ENCODE measurements at places on chromosomes 3 and 15.

DNA sequence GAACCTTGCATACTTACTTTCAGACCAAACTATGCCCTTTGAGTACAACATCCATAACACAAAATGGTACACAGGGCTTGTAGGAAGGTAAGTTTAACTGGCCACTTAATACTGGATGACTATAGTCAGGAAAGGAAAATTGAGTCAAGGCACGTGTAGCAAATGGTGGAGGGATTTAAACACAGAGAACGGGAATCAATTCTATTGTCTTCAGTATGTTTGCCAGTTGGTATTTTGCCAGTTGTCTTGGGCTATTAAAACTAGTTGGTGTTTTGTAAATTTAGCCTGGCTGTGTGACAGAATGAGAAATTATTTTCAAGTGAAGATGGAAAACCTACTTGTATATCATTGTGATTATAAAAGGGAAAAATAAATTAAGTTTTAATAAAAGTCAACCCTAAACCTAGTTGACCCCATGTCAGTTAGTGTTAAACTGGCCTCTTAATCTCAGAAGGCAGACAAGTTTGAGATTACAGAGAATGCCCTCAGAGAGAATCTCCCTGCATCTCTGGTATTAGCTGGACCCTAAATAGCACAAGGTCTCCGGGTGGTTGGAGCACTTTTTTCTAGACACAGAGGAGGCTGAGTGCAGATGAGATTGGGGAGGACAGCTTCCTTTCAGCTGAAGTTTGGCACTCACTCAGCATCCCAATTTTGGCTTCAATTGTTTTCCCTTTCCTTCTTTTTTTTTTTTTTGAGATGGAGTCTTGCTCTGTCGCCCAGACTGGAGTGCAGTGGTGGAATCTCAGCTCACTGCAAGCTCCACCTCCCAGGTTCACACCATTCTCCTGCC, 91.2 kb downstream of the MB21D2 start:
- no peak for DNase-seq

- DNase-seq: no peak
Measured at GRCh38 chr3:27699067-27699466, 23.1 kb downstream of the EOMES start.

DNA sequence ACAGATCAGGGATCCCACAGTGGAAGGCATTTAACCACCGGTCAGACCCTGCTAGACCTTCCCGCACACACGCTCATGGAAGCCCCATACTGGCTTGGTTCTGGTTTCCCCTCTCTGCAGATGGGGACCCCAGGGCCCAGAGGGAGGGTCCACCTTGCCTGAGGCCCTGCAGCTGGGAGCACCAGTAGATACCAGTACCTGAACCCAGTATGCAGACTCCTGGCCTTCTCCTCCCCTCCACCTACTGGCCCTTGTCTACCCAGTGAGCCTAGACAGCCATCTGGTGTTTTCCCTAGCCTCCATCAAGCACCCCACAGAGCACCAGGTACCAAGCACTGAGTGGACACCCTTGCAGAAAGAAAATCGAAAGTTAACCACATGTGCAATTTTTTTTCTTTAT, 65.1 kb downstream of the MEGF11 start:
- no peak for DNase-seq

DNA sequence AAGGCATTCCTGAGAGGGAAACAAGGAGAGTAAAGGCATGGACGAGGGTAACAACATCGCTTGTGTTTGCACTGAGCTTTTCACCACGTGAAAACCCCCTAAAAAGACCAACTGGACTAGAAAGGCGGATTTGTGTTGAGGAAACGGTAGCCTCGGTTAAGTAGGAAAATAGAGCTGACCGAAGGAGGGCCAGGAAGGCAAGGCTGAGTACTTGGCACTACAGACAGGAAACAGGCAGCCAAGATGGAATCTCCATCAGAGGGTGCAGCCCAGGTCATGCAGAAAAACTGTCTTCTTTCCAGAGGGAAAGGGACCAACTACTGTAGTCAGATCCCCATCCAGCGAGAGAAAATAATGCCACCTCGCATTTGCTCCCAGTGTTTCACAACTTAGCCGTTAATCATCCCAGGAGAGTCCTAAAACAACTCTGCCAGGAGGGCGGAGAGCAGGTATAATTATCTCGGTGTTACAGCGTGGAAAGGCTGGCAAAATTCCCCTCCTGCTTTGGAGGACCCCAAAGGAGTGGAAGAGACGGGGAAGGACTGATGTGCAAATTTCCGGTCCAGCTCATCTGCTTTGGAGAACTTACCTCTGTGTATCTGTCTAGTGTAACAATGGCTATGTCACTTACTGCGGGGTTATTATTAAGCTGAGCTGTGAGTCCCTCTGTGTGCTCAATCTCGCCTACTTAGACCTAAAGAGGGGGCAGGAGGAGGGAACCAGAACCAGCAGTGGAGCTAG, 77.2 kb downstream of the MYO1E start:
- DNase-seq: no peak

DNA sequence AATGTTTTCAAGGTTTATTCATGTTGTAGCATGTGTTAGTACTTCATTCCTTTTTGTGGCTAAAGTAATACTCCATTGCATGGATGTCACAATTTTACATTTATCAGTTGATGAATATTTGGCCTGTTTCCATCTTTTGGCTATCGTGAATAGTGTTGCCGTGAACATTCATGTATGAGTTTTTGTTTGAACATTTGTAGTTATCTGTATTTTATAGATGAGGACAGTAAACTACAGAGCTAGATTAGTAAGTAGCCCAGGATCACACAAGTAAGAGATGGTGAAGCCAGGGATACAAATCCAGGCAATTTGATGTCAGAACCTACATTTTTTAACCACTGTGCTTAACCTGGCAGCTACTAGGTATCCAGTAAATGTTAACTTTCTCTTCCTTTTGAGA, 63.2 kb downstream of the ASTE1 start:
- no peak for DNase-seq

DNA sequence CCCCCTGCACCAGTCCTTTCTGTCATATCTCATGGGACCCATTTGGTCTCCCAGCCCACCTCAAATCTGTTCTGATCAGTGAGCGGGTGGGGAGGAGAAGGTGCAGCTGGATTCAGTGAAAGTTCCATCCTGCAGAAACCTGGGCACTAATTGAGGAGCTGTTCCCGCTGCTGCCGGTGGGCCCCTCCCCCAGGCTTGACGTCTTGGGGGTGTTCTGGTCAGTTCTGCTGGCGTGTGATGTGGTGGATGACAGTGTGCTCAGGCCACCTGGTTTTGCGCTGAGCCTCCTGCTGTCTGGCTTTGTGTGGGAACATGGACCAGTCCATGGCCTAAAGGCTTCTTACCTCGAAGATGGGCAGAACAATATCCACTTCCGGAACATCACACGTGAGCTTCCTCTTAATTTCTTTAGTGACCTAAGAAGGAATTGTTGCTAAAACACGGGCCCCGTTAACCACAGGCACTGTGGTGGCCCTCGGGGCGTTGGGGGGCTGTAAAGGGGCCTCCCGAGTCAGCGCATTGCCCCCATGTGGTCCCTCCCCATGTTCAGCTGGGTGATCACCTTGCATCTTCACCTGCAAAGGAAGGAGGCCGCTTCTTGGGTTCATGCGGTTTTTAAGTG, 59.7 kb downstream of the RGMA start:
- DNase-seq: no peak

DNA sequence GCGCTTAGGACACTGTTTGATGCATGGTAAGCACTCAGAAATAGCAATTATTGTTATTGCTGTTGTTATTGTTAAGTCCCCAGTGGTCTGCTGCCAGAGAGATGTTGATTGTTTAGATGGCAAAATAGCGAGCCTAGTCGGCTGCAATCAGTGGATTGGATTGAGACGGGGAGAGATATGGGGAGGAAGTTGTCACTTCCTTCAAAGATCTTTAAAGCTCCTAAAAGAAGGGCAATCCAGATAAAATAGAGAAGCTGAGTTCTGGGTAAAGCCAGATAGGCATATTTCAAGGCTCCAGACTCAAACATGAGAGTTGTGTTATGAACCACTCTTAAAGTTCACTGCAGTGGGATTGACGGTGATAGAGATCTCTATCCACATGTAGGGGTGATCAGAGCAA, 64.5 kb downstream of the RYR3 start:
- DNase-seq: no peak

GRCh38 chr3:47251689-47252088, 30.9 kb downstream of the KIF9 start:
- DNase-seq: no peak

DNA sequence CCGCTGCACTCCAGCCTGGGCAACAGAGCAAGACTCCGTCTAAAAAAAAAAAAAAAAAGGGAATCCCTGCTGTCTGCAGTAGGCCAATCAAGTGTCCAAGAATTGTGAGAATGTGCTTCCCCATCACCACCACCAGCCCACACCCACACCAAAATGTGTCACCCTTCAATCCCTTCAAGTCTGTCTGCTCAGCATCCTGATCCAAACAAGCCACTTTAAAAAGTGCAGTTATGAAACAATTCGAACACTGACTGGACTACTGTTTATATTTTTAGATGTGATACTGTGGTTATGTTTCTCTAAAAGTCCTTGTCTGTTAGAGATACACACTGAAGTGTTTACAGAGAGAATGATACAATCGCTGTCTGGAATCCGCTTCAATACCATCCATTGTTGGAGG, 78.1 kb upstream of the CGNL1 start:
- no peak for DNase-seq

- DNase-seq: no peak
Measured at GRCh38 chr15:33400941-33401340, 90.2 kb downstream of the RYR3 start.

GRCh38 chr3:11220230-11220629, 52.0 kb upstream of the ATG7 start:
- no peak for DNase-seq

DNA sequence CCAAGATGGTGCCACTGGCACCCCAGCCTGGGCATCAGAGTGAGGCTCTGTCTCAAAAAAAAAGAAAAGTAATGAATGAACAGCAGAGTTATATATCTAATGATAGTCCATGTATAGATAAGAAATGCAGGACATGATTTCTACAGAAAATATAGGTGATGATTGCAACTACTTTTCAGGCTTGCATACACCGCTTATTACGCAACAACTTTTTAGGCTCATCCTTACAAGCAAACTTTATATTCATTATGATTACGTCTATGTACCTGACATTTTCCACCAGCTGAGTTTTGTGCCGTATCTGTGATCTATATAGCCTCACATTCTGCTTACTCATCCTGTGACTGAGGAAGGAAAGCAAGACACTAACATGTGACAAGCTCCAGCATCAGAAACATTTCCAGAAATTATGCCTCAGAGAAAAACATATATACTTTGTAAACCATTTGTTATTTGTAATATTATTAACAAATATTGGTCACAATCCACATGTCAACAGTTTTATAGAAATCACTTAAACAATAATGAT, 906.3 kb downstream of the ZPLD1 start:
- DNase-seq: no peak

DNA sequence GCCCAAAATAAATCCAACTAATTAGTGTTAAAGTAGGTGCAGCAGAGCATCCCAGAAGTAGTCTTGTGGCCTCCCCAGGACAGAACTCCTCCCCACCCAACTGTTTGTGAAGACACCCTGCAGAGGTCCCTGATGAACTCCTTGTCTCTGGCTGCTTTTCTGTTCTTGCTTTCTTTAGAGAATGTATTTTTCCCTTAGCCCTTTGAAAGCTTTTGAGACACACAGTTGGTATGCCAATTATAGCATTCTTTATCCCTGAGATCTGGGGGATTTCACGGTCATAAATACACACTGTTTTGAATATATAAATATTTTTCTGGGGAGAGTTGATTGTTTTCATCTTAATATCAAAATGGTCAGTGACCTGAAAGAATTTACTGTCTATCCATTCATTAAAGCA, 9.8 kb downstream of the TFG start:
- DNase-seq: no peak

DNA sequence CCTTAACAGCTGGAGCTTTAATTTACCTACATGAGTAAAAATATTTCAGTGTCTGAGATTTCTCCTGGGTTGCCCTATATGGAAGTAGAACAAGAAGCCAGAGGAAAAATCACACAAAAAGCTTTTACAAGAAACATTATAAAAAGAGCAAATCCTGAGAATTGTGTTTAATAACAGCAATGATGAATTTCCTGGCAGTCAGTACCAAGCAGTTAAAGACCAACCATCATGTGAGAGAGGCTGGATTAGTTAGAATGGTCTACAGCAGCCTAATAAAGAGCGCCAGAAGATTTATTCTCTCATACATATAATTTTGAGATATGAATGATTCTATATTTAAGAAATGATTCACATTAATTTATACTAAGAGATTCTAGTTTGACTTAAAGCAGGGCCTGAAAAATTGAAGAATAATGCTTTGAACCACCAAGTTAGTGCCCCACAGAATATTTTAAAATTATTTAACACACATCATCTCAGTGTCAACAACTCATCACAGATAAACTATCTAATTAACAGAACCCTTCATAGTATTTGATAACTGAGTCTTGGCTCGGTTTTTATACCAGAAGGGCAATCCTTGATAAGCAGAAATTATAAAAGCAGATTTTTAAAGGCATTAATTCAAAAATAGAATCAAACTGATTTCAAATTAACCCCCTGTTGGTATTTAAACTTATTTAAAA, 59.9 kb upstream of the DPH6 start:
- no peak for DNase-seq

GRCh38 chr3:167940241-167940640, 155.5 kb downstream of the GOLIM4 start:
- no peak for DNase-seq

GRCh38 chr3:129611446-129611800, 4.9 kb upstream of the PLXND1 start:
- DNase-seq: no peak

DNA sequence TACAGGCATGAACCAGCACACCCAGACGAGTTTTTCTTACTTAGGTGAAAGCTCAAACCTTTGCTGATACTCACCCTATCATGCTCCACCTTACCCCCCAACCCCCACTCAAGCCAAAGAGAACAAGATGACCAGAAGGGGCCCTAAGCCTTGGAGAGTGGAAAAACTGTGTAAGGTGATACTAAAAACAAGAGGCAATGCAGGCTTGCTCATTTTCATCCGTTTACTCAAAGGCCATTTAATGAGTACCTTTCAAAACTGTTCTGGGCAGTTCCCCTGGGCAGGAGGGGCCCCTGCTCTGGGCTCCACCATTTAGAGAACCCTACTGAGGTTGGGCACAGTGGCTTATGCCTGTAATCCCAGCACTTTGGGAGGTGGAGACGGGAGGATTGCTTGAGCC, 6.7 kb downstream of the TYRO3 start:
- no peak for DNase-seq

GRCh38 chr3:18425641-18426257, 610 bp upstream of the SATB1 start:
- no peak for DNase-seq

DNA sequence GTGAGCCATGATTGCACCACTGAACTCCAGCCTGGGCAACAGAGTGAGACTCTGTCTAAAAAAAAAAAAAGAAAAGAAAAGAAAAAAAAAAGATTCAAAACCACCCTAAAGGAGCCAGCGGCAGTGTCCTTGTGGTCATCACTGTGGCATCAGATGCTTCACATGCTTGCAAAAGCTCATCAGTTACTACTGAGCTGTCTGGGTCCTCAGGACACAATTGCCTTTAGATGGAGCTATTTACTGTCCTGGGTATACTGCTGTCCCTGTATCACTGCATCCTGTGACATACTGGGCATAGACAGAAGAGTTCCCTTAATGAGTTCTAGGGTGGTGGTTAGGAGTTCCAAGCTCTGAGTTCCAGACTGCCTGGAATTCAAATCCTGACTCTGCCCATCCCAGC, 85.8 kb downstream of the LINGO1 start:
- no peak for DNase-seq

- no peak for DNase-seq
Measured at GRCh38 chr3:186138272-186138981, 29.5 kb upstream of the ETV5 start.

Measured in cortex of kidney (tissue), 1 donor.